ENCODE measurements at places on chromosomes 16 and 17. TPM values are rescaled to one million over a fixed set of nuclear protein-coding genes. Genes with fewer than 3 reads are reported as not detected.

RHBDL3 gene
- not detected for total RNA-seq

VTN gene
- not detected for total RNA-seq

CEP295NL gene
- total RNA-seq: not detected

MYO18A gene
- 874 TPM for total RNA-seq

TAC4 gene
- total RNA-seq: not detected

Measured in gastrocnemius medialis (tissue), 4 donors.